ENCODE measurements at places on chromosomes 1 and 21.

- no peak for DNase-seq
Observed at GRCh38 chr1:220698607-220699016, 8.4 kb downstream of the C1orf115 start.

DNA sequence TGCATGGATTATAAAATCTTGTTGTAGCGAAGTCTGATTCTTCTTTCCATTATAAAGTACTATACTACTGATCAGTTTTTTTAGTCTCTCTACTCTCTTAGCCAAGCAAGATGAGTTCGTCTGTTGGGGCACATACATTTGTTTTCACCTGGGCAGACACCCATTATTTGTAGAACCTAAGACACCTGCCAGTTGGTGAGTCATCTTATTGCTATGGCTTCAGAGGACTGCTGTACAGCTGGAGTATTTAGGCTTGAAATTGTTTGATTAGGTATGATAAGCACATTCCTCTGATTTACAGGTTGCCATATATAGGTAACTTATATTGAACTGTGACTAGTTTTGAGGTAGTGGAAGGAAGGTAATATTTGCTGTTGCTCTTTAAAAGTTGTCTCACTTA lies 17.2 kb downstream of the RBM15 start:
- no peak for DNase-seq

- no peak for DNase-seq
Observed at GRCh38 chr1:38529391-38529790, 330.2 kb downstream of the RRAGC start.

GRCh38 chr1:34781071-34781843 lies at the start of gene GJB3:
Gene GJB3, plus strand, starts transcription at chr1:34781214. Its CDS starts 3,549 bp downstream, at chr1:34784763.
- peak; percentile 61 for DNase-seq

DNA sequence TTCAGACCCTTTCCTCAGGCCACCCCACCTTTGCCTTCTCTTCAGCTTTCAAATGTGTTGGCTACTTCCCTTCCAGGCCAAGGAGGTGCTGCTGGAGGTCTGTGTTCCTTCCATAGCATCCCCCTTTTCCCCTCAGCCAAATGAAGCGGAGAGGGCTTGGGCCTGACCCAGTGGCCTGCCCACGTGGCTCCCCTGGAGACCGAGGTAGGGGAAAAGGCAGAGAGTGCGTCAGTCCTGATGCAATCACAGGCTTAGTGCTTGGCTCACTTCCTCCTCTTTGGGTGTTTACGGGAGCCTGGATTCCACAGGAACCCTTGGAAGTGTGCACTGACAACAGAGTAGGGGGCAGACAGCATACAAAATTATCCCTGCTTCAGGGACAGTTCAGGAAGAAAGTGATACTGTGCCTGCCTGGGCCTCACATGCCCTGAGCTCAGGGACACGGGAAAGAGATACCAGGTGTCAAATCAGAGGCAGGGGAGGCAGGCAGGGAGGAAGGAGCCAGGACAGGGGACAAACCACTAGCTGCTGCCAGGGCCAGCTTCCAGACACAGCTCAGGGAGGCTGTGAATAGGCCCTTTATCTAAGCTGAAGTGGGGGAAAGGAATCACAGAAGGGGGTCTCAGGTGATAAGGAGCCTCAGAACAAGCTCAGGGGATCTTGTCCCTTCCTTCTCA lies 16.6 kb upstream of the PTP4A2 start:
- peak; percentile 96 for DNase-seq

DNA sequence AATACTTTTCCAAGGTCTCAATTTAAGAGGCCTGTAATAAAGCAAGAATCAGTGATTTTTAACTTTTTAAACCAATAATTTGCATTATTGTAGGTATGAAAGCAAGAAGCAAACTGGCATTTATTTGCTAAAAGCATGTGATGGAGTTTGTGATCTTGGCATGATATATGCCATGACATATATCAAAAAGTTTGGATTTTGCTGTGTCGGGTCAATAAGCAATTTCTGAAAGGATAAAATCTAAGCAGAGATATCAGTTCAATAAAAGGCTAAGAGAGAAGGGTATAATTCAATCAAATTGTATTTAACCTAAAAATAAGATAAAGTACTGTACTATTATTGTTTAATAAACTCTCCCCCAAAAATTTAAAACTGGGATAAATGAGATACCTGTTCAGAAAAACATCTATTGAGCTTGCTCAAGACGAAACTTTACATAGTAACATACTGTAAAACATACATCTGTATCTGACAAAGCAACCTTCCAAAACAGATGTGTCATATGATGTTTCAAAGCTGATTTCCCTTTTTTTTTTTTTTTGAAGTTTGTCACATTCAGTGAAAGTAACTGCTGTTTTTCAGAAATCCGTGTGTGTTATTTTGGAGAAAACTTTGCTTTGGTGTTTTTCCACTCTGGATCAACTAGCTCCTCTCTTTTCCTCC lies 74.5 kb downstream of the TGFBR3 start:
- no peak for DNase-seq

- DNase-seq: no peak
Observed at GRCh38 chr1:100927276-100927675, 31.4 kb downstream of the SLC30A7 start.

DNA sequence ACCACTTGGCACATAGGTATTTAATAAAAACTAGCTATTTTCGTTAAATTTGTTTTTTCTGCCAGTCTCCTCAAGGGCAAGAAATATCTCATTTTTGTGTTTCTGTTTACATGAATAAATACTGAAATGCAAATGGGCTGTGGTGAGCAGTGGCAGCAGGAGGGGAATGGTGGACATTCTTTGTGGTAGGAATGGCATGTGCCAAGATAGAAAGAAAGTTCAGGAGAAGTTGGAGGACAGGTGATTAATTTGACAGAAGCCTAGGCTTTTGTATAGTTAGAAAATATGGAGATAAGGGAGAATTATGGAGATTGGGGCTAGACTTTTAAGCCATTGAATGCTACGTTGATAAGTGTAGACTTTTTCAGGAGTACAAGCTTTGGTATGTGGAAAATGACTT lies 8.6 kb downstream of the RAP1A start:
- DNase-seq: no peak

DNA sequence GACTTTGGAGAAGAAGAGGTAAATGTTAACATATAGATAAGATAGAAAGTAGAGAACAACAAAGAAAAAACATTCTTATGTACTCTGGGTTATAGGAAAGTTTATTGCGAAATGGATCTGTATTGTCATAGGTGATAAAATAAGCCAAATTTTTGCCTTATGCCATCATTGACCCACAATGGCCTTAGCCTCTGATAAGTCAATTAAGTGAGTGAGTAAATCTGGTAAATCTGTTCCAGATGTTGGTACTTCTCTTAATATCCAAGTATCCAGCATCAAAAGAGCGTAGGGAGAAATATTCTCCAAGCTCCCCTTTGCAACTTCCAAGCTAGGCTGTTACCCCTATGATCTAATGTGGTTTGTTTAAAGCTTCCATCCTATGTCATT lies 38.3 kb upstream of the CLCA4 start:
- DNase-seq: no peak

DNA sequence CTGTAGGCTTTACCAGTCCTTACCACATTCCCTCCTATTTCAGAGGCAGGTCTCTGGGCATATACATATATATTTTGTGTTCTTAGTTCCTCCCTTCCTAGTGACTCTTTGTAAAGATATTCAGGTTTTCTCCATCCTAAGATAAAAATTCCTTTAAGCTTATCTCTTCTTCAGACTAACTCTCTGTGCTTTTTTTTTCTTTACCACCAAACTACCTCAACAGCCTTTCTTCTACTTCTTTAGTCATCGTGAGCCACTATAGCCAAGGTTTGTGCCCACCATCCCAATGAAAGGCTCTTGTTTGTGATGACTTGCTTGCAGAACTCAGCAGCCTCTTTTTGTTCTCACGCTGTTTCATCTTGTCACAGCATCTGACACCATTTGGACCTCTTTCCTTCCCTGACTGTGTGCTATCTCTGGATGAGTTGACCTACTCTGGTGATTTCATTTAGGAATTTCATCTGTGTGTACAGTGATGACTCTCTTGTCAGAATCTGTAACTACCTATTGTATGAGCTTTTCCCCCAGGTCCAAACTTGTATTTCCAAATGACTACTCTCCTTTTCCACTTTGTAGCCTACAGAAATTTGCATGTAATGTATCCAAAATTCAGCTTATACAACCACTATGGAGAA lies 59.0 kb upstream of the MACF1 start:
- no peak for DNase-seq

- DNase-seq: peak; percentile 84
Observed at GRCh38 chr1:204162494-204163074, 3.6 kb downstream of the REN start.

DNA sequence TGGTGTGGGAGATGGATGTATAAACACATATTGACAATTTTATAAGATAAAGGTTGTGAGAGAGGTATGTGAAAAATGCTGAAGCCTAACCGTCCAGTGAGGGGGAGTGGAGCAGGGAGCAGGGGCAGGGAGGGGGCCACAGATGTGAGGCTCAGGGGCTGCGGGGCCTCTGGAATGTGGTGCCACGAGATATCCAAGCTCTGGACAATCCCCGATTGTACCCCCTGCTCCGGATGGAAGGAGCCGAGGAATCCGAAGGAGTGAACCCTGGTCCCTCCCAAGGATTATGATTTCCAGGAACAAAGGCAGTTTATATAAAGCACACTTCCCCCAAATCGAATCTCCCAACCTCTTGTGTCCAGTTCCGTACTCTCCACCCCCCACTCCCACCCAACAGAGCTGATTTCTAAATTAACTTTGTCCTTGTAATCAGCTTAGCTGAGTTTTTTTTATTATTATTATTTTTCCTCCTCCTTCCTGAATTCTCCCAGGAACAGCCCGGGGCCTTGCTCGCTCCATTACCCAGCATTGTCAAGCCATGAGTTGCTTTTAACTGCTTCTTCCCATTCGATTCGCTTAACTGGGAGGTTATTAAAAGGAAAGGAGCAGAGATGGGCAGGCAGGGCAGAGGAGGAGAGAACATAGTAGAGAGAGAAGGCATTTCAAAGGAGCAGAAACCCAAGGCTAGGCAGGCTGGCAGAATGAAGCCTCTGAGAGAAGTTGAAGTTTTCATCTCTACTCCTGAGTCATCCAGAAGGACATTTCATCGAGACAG lies 9.4 kb downstream of the KIRREL1 start:
- no peak for DNase-seq

DNA sequence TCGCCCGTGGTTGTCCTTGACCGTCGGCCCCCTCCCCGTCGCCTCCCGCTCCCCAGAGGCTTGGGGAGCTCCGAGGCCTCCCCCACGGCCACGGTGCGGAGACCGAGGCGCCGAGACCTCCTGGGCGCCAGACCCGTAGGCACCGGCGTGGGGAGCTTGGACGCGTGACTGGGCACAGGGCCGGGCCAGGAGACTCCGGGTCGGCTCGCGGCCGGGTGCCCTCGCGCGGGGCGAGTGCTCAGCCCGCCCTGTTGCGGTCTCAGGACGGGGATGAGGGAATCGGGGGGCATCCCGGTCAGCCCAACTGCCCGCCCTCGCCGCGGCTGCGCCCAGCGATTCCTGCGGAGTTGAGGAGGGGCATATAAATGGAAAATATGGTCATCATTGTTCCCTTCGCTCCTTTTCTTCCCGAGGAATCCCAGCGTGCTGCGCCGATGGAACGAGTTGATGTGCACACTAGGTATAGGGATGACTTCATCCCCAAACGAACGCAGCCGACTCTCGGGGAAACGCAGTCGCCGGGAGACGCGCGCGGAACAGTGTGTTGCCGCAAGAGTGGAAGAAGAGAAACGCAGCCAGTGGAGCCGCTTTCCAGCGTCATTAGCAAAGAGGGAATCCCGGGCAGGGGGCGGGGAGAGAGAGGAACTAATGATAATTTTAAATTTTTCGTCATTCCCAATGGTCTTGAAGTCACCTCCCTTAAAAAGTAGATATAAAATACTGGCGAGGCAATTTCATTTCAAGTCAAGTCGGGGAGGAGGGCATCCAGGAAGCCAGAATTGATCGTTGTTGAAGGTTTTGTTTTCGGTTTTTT lies 747 bp upstream of the ENAH start:
- DNase-seq: peak; percentile 93

DNA sequence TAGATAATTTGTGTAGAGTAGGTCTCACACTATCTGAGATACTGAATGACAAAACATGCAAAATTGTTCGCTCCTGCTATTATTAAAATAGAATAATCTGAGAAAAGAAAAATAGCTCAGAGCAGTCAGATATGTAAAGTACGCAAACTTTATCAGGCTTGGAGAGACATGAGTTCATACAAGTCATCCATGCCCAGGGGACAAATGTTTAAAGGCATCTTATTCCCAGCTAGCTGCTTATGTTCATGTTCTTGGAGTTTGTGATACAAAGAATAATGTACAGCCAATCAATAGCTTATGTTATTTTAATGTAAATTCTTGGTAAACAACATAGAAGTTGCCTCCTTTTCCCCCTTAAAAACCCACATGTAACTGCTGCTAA lies 69.4 kb upstream of the USP25 start:
- DNase-seq: no peak

DNA sequence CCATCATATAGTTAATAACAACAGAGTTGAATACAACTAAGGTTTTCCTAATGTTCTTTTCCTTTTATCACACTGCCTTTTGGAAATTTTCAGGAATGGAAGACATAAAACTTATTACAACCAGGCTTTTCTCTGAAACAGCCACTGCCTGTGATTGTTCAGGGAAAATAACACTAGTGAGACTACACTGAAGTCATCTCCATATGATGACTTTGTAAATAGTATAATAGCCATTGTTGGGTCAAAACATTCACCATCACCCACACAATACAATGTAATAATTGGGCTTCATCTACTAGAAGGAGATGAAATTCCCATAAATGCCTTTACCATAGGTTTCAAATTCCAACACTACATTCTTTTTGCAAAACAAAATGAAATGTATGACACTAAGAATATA lies 5.0 kb downstream of the TESK2 start:
- no peak for DNase-seq

DNA sequence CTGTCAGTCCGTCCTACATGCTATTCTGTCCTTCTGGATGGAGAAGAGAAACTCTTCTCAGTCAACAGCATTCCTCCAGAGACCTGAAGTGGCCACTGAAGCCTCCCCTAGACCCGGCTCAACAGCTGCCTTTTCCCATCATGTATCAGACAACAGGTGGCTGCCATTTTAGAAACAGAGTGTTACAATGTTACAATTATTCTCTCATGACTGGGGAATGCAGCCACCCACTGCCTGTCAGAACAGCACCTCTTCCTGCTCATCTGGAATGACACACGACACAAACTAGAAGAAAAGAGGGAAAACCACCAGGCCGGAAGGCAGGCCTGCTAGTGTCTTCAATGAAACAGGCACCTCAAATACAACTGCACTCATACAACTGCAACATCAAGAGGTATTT lies 105.3 kb downstream of the PGBD5 start:
- no peak for DNase-seq

- DNase-seq: no peak
Observed at GRCh38 chr1:218474128-218474527, 129.0 kb downstream of the TGFB2 start.

- DNase-seq: no peak
Observed at GRCh38 chr1:177170756-177171535, at the start of gene BRINP2. Gene BRINP2, plus strand, starts transcription at chr1:177170958. Its CDS starts 58,919 bp downstream, at chr1:177229877.

- no peak for DNase-seq
Observed at GRCh38 chr1:167738158-167738557, 16.4 kb downstream of the MPZL1 start.

DNA sequence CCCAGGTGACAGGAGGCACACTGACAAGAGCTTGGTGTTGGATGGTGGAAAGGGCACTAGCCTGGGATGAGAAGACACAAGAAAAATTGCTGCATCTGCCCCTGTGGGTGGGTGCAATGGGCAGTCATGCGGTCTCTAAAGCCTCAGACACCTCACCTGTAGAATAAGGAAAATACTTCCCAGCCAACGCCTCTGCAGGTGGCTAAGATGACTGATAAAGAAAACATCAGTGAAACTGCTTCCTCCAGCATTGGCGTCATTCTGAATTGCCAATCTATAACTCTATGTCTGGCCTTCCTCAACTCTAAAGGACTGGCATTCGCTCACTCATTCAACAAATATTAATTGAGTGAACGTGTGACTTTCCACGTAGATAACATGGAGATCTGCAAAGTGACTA lies 100.4 kb upstream of the F3 start:
- no peak for DNase-seq

Measured in ascending aorta (tissue), 2 donors.